ENCODE measurements at places on chromosomes 6 and 20. TPM values are rescaled to one million over a fixed set of nuclear protein-coding genes. Genes with fewer than 3 reads are reported as not detected.

PCSK2 gene
- not detected for total RNA-seq

KIAA0408 gene
- total RNA-seq, result 19.6 TPM

OTOR gene
- total RNA-seq, result not detected

SNAP91 gene
- 0.24 TPM for total RNA-seq

CCM2L gene
- total RNA-seq, result 0.11 TPM

ATP6V1G2 gene
- 3.4 TPM for total RNA-seq

DOK5 gene
- total RNA-seq, result 0.82 TPM

DNAH8 gene
- total RNA-seq, result not detected

ENPP5 gene
- total RNA-seq, result 1.4 TPM

SNX21 gene
- total RNA-seq, result 13.3 TPM

SLC39A7 gene
- 150 TPM for total RNA-seq
